H9 (cell line): ENCODE measurements at places on chromosomes 2 and 18. TPM values are rescaled to one million over a fixed set of nuclear protein-coding genes. Genes with fewer than 3 reads are reported as not detected.

- H3K4me1 ChIP-seq, result no peaks in the 10 kb centered on the region
- 0 out of 2 replicates have a peak, but pooled peaks cover 2% of the 10 kb centered on the region for H3K36me3 ChIP-seq
- no peaks in the 10 kb centered on the region for H3K27me3 ChIP-seq
- H3K27ac ChIP-seq, result no peak overlapping the region
- DNase-seq, result no peak
- no peak overlapping the region for H3K4me3 ChIP-seq
Observed at GRCh38 chr18:79223431-79223830, 154.2 kb downstream of the ATP9B start.

DNA sequence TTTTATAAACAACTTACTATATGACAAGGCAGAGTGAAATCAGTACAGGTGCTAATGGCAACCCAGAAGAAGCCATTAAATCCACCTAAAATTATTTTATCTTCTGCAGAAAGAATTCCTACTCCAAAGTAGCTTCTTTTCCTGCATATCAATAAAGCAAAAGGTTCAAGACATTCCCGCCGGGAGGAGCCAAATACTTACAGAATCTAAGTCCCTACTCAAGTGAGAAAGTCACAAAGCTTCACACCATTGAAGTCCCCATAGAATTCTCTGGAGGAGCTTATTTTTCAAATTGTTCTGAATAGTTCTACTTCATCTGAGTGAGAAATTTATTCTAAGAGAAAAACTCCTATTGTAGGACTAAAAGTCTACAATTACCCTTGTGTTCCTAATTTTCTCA is 233.7 kb upstream of the HNRNPA3 start:
- no peak for DNase-seq
- H3K4me1 ChIP-seq, result no peaks in the 10 kb centered on the region
- no peaks in the 10 kb centered on the region for H3K36me3 ChIP-seq
- no peak overlapping the region for H3K4me3 ChIP-seq
- no peak overlapping the region for H3K27ac ChIP-seq
- no peaks in the 10 kb centered on the region for H3K27me3 ChIP-seq

- H3K4me3 ChIP-seq, result no peak overlapping the region; the same call in 2 of the 3 replicates
- no peak for DNase-seq
- H3K36me3 ChIP-seq, result no peaks in the 10 kb centered on the region; the same call in 2 of the 3 replicates
- no peaks in the 10 kb centered on the region for H3K4me1 ChIP-seq
Observed at GRCh38 chr18:75406491-75407445, 20.7 kb downstream of the SMIM21 start.

- no peak overlapping the region for H3K4me3 ChIP-seq
- no peak for DNase-seq
- no peak overlapping the region for H3K27ac ChIP-seq
- peaks cover 78% of the 10 kb centered on the region for H3K36me3 ChIP-seq
Observed at GRCh38 chr2:112754564-112754963, 9.8 kb downstream of the CKAP2L start.

The ARHGEF33 gene
- 0.64 and 0.92 TPM in 2 replicates for total RNA-seq

GRCh38 chr2:36609507-36609906 is 11.5 kb upstream of the FEZ2 start:
- no peak overlapping the region for H3K4me3 ChIP-seq
- no peaks in the 10 kb centered on the region for H3K27me3 ChIP-seq
- DNase-seq, result no peak
- H3K27ac ChIP-seq, result no peak overlapping the region
- H3K36me3 ChIP-seq, result no peaks in the 10 kb centered on the region; the same call in 2 of the 3 replicates

- no peak overlapping the region for H3K4me3 ChIP-seq
- DNase-seq, result no peak
- H3K27ac ChIP-seq, result no peak overlapping the region
- H3K27me3 ChIP-seq, result no peaks in the 10 kb centered on the region
- H3K36me3 ChIP-seq, result no peaks in the 10 kb centered on the region
- no peaks in the 10 kb centered on the region; the same call in 1 of the 2 replicates for H3K4me1 ChIP-seq
Observed at GRCh38 chr18:32351032-32351431, 119.7 kb downstream of the GAREM1 start.

DNA sequence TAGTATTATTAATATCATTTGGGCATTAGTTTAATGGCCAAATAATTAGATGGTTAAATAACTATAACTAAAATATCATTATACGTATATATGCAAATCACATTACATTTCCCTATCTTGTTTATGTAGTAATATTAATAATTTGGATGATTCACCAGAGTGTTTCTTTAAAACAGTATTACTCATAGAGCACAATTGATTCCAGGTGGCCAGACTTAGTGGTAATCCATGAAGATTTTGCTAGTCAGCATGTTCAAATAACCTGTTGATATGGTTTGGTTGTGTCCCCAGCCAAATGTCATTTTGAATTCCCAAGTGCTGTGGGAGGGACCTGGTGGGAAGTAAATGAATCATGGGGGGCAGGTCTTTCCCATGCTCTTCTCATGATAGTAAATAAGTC is 782.3 kb downstream of the LRP1B start:
- H3K4me1 ChIP-seq, result no peaks in the 10 kb centered on the region
- DNase-seq, result no peak
- no peak overlapping the region for H3K4me3 ChIP-seq
- H3K27ac ChIP-seq, result no peak overlapping the region
- no peaks in the 10 kb centered on the region for H3K27me3 ChIP-seq
- H3K36me3 ChIP-seq, result no peaks in the 10 kb centered on the region; the same call in 2 of the 3 replicates
